ENCODE measurements at places on chromosomes 6 and 20.

DNA sequence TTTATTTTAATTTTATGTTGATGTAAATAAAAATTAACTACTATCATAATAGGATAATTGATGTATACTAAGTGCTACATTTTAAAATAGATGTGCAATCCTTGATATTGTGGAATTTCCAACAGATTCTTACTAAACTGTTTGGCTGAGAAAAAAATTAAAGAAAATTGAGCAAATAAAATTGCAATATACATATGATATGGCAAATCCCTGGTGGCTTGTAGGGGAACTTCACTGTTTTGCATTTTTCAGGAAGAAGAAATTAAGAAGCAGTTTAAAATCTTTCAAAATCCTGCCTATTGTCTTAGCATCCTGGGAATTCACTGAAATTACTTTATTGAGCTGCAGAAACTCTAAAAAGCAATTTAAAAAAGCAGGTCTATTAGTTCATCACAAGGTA, 191.4 kb upstream of the ADGRB3 start:
- no peak for DNase-seq

- no peak for DNase-seq
Observed at GRCh38 chr20:39910536-39910935, 778.5 kb downstream of the MAFB start.

DNA sequence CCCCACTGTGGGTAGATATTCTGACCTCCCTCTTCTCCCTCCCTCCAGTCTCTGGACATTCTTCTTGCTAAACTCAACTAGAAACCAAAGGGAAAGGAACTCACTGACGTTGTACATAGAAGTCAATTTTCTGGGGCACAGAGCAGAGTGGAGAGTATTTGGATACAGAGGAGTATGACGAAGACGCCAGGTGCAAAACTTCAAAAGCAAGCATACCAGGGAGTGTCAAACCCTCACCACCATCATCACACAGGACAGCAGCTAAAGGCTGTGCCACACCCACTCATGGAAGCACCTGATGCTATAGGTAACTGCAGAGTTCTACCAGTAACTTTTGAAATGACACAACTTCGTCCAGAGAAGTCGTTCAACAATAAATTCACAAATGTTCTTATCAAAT, 64.8 kb downstream of the FYN start:
- no peak for DNase-seq

DNA sequence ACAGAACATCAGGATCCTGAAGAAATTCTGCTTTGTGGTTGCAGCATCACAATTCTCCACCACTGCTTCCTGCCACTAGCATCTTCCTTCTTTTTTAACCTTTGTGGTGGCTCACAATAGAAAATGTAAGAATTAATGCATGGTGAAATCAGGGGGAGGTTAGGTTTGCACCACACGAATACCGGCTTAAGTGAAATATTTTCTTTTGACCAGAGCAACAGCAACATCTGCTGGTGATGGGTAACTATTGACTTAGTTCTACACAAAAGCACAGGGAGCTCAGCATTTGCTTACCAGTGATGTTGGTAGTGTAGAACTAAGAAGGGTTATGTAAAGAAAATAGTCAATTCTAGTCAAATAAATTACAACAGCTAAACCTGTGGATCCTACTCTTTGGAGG, 280.5 kb downstream of the SYNE1 start:
- no peak for DNase-seq

GRCh38 chr6:152952866-152953509, 29.9 kb downstream of the FBXO5 start:
- DNase-seq, result no peak

- DNase-seq, result no peak
Observed at GRCh38 chr20:64033981-64034493, 1.9 kb upstream of the C20orf204 start.

DNA sequence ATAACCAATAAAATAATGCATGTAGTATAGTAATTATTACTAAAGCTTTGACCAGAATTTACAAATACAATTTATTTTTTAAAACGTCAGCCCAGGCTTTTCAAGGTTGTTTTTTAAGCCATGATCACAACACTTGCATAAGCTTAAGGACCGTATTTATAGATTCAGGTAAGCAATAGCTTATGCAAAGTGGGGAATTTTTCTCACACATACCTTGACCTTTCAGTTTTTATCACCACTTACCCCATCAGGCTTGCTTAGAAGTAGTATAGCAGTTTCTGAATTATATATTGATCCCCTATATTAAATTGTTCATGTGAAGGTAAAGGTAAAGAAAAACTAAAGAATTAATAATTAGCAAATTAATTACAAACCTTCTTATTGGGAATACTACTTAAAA, 232.3 kb upstream of the FKBP1C start:
- DNase-seq, result no peak

DNA sequence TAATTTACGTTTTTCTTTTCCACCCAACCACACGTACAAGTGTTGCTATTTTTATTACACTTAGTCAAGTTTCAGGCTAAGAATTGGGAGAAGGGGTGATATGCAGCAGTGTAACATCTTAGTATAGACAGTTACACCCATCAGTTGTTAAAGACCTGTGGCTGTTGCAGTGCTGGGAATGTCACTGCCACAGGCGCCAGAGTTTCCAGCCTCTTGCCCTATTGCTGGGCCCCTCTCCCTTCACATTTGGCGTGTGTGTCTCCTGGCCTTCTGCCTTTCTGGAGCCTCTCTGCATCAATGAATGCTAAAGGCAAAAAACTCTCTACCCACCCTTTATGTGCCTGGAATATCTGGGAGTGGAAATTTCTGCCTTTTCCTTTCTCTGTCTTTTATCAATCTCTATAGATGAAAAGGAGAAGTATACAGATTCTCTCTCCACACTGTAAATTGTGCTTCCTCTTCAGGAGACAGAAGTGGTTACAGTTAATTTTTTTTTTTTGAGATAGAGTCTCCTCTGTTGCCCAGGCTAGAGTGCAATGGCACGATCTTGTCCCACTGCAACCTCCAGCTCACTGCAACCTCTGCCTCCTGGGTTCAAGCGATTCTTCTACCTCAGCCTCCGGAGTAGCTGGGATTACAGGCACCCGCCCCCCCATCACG, 73.0 kb downstream of the TIAM2 start:
- no peak for DNase-seq

DNA sequence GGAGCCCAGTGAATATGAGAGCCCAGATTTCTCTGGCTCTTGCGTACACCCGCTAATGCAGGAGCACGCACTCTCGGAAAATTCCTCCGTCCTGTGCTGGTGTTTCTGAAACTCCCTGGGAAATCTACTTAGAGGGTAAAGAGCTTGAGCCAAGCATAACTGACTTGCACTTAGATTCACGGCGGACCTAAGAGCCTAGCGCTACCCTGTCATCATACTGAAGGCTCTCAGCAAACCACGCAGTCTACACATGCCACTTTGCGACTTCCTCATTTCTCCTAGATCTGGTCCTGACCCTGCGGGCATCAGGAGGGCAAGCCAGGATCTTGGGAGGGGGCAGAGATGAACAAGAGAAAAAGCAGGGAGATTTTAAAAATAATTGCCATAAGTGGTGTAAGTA, 324.7 kb downstream of the CD83 start:
- no peak for DNase-seq

DNA sequence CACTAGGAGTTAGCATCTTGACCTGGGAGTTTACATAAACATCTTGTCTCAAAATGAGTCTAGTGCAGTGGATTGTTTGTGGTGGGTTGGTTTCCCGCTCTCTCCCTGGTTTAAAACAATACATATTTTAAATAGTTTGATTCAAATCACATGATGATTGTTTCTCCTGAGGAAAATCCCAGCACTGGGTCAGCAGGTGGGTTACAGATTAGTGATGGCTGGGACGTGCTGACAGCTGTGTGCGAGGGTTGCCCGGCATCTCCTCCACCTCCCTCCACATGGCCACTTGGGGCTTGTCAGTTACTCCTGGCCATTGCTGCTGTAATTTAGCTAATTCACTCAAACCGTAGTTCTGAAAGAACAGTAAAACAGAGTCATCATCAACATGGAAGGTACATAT, 306.4 kb upstream of the CITED2 start:
- no peak for DNase-seq
